ENCODE measurements at places on chromosomes 3 and 15.

DNA sequence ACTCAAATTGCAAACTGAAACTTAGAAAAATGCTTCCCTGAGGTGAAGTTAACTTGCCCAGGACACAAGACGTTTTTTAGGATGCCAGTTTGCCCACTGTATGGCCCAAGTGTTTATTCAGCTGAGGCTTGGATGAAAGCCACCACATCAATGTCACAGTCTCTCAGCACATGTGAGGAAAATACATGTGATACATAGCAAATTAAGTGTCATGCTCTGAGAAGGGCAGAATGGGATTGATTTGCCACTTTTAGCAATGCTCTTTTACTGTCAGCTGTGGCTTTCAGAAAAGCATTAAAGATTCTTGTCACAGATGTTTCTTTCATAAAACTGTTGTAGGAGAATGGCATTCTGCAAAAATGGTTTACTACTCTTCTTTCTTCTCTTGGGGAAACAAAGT is 165.5 kb downstream of the ZIC1 start:
- DNase-seq, result no peak

GRCh38 chr3:162641907-162642306 is 1145.3 kb downstream of the OTOL1 start:
- DNase-seq, result no peak

GRCh38 chr15:47820747-47821319 is 103.5 kb downstream of the SEMA6D start:
- DNase-seq, result peak; percentile 12

DNA sequence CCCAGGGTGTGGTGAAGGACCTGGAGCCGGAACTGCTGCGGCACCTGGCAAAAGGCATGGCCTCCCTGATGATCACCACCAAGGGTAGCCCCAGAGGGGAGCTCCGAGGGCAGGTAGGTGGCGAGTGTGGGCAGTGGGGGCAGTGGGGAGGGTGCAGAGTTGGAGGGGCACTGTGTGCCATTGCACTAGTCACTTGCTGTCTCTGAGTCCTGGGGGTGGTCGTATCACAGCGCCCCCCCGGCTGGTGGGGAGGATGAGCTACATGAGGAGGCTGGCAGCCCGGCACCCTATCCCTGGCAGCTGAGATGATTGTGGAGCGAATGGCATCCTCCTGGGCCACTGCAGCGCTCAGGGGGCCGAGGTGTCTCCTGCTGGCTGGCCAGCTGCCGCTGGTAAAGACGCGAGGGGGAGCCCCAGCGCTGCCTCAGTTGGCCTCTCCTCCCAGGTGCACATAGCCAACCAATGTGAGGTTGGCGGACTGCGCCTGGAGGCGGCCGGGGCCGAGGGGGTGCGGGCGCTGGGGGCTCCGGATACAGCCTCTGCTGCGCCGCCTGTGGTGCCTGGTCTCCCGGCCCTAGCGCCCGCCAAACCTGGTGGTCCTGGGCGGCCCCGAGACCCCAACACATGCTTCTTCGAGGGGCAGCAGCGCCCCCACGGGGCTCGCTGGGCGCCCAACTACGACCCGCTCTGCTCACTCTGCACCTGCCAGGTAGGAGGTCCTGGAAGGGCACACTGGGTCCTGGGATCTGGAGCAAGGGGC is 6.4 kb downstream of the CHRD start:
- no peak for DNase-seq

DNA sequence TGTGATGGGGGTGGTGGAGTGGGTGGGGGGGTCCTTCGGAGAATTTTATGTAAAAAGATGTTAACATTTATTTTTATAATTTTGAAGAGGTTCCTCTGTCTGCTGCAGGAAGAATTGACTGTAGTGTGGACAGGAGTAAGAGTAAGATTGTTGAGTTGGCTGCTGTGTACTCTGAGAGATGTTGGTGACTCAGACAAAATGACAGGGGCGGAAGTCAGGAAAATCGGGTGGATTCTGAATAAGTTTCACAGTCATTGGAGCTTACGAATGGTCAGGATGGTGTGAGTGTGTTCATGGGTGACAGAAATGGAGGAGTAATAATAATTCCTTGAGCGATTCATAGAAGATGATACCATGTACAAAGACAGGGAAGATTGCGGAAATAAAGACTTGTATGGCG is 420.0 kb downstream of the ROBO2 start:
- DNase-seq, result no peak

- no peak for DNase-seq
Measured at GRCh38 chr15:69119001-69119400, 41.4 kb upstream of the GLCE start.

DNA sequence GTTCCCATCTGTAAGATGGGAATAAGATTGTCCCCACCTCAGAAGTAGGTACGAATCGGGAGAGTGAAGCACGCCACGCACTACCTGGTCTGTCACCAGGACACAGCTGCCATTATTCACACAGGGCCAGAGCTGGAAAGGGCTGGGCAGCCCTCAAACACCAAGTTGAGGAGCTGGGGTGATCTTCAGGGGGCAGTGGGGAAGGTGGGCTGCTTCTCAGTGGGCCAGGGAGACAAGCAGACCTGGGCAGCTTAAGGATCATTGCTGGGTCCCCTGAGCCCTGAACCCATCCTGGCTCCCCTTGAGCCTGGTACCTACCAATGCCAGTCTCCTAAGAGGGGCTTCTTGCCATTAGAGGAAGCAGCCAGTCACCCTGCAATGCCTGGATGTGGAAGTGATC is 82.1 kb downstream of the SMAD6 start:
- DNase-seq, result no peak

DNA sequence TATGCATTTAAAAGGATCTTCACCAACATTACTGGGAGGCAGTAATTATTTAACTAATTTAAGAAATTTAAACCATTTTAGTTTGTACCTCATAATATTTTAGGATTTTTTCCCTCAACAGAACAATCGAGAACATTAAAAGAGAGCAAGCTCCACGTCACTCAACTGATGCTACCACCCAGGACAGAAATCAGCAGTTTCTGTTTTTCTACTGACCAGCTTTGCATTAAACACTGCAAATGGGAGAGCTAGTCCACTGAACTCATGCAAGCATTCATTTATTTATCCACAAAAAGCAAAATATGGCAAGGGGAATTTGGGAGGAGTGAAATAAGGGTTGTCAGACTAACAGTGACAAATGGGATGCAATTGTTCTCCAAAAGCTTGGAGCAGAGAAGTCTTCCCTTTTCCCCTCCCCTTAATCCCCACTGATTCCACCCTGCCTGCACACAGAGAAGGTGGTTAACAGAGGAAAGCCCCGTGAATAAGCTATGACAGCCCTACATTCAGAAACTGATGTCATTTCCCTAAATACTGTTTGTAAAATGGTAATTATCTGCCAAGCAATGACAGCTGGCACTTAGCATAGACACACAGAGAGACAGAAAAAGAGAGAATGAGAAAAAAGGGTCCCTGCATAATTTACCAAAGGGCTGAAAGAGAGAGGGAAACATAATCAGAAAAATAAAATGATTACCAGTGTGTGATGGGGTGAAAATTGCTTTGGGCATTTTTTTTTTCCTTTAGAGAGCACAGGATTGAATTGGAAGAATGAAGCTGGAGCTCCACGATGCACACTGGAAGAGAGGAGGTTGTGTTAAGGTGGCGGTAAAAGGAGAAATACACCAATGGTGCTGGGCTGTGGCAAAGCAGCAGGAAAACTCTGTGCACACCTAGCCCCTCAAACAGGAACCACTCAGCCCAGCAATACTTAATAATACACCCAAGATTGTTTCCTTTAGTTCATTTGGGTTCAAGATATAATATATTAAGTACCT is 777.4 kb downstream of the TUSC7 start:
- DNase-seq, result no peak

DNA sequence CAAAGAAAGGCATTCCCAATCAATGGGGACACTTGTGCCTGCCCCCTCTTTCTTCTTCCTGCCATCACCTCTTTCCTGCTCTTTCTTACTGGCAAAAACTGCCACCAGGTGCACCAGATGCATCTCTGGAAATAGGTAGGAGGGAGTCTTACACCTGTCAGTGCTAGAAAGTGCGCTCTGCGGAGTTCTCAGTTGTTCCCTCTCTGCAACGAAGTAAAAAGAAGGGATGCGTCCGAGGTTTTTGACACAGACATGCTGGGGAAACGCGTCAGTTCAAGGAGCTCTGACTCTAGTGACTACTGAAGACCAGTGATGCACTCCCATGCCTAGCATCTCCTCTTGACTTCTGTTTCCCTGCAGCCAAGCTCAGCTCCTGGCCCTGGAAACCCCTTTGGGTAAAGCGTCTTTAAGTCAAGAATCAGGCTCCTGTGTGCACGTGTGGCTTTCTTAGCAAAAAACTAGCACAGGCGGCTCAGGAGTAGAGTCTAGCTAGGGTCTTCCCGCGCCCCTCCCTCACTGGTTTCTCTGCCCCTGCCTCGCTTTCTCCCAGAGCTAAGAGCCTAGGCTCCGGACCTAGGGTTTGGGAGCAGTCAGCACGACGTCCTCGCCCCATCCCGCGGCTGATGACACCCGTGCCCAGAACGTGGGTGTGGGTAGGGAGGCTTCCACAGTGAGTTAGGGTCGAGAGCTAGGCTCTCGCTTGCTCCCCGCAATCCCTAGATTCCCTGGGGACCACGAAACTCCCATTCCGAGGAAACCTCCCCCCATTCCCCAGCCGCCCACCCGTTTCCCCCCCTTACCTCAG is 564 bp upstream of the GRM7 start:
- DNase-seq, result no peak

- no peak for DNase-seq
Measured at GRCh38 chr3:145013931-145014330, 1042.3 kb downstream of the DIPK2A start.

DNA sequence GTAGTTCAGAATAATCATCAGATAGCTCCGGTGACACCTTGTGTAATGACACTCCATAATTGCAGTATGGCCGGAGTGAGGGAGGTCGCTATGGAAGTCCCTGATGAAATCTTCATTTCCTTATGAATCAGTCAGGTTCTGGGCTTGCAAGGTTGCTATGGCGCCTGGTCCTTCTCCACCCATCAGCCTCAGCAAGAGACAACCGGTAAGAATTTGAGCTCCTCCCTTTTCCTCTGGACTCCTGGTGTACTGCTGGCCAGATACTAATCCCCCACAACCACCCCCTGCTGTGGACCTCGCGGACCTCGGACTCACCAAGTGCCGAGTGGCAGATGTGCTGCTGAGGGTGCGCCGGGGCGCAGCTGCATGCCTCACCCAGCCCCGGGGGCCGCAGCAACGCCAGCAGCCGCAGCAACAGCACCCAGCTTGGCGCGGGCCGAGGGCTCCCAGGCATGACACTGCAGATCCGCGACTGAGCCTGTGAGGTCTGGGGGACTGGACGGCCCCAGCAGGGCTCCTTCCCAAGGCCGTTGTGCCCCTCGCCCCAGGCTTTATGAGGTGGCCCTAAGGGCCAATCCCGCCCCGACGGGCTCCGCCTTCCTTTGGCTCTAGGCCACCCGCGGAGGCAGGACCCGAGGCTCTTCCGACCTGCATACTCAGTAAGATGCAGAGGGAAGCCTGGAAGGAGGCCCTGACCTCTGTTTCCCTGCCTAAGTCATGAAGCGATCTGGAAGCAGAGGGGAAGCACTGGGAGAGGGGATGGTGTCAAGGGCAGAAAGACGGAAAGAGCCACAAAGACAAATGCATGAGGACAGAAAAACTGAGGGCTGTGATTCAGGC is at the start of gene TIMP4:
Gene TIMP4, minus strand, starts transcription at position 526 of the 840 bp plus-strand sequence. Its CDS starts 72 bp downstream, at position 454.
- peak; percentile 22 for DNase-seq

DNA sequence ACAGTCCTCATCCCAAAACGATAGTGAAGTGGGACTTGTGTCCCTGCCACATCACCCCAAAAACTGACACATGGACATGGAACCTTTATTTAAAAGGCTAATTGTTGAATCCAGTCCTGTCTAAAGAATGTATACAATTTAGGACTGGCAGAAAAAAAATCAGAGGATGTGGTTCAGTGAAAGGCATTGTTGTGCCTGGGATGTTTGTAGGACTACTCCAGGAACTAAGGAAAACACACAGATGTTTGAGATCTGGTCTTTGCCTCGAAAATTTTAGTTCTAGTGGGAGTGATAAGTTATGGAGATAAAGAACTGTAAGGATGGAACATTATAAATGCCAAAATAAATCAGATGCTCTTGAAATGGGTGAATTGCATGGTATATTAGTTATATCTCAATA is 27.2 kb downstream of the VGLL4 start:
- peak; percentile 24 for DNase-seq

DNA sequence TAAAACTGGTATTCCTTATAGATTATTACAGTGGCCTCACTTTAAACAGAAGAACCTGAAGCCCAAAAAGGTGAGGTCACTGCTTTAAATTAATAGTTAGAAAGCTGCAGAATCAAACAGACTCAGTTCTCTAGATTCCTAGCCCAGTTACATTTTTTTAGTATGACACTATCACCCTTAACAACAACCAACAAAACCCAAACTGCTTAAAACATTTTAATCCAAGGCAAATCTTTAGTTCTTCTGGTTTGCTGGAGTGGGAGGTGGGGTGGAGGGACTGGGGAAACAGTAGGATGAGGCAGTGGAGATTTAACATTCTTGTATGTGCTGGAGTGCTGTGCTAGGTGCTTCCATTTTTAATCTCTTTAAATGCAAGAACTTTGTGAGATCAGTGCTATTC is 631.6 kb upstream of the KCNMB2 start:
- DNase-seq, result peak; percentile 52

DNA sequence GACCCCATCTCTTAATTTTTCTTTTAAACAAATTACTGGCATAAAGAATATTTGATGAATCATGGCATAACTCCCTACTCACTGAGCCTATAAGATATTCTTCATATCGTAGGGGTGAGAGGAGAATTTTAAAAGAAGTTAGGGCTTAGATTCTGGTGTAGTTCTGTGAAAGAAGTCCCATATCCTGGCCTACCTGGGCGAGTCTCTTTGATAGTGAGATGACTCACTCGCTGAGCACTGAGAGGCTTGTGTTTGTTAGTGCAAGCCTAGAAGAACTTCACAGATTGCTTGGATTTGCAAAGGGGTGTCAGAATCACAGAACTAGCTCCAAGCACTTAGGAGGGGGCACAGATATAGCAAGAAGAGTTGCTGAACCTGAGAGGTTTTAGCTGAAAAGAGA is 133.8 kb upstream of the TMC3 start:
- no peak for DNase-seq

DNA sequence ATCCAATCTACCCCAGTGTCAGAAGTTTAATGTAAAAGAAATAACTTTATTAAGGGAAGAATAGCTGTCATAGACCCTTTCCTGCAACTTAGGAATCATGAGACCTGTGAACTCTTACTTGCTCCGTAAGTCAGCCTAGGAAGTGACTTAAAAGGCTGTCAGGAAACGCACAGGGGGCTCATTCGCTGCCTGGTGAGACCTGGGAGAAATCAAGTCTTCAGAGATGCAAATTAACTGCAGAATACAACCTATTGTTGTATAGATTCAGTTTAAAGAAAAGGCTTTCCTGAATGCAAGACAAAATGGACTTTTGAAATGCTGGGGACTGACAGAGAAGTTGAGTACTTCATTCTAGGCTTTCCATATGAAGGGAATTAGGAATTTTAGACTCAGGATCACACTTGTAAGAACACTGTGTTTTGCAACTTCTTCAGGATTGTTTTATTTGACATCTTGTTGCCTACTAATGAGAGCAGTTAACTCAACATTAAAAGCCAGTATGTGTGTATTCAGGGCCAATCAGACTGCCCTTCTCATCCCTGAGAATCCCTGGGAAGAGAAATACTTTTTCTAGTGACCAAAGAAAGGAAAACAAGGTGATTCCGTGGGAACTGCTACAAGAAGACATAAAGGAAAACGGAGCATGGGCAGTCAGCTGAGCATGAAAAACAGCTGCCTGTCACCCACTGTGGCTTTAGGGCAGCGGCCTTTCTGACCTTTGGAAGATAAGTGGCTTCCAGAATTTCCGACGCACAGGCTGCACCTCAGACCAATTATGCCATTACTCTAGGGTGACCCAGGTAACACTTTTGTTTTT is 18.5 kb upstream of the DPPA4 start:
- no peak for DNase-seq
